CMK (cell line): ENCODE measurements at places on chromosomes 5 and 9.

GRCh38 chr5:66551945-66552344 lies 44.2 kb upstream of the MAST4 start:
- DNase-seq: no peak

GRCh38 chr5:493119-493701 lies 31.0 kb downstream of the SLC9A3 start:
- DNase-seq: no peak

GRCh38 chr9:87122947-87123685 lies 175.8 kb upstream of the GAS1 start:
- no peak for DNase-seq

- no peak for DNase-seq
Observed at GRCh38 chr9:20290257-20290656, 332.0 kb downstream of the MLLT3 start.

DNA sequence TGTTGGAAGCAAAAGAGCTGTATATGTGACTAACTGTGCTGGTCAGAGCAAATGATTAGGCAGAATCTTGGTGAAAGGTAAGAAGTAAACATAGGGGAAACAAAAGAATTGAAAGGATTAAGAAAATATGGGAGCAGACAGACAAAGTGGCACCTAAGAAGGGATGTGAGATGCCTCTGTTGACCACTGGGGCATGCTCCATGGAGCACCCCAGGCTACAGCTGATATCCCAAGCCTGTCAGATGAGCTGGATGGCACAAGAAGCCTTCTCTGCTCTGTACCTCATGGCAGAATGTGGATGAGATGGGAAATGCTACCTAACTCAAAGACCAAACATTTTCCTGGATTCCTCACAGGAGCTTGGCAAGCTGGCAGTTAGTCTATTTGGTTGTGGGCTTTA lies 89.3 kb upstream of the SLIT3 start:
- no peak for DNase-seq

- no peak for DNase-seq
Observed at GRCh38 chr5:152264645-152265254, 140.3 kb downstream of the NMUR2 start.

- no peak for DNase-seq
Observed at GRCh38 chr5:136035837-136036236, 7.0 kb downstream of the TGFBI start.

GRCh38 chr9:130924448-130924788 lies 14.6 kb downstream of the FIBCD1 start:
- DNase-seq: no peak

- DNase-seq: no peak
Observed at GRCh38 chr5:68378204-68378820, 162.8 kb downstream of the PIK3R1 start.

DNA sequence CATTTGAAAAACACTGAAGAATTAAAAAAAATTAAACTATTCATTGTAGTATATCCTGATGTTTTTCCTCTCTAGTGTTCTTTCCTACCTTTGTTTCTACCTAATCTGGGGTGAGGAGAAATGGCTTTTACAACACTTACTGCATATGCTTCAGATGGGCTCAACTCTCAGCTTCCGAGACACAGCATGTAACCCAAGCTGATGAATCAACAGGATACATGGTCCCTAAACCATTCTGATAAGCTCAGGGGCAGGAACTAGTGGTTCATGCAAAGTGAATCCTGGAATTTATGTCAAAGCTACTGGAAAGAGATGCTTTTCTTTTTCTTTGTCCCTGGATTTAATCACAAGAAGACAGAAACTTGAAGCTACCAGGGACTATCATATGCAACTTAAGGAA lies 672.5 kb upstream of the RORB start:
- DNase-seq: no peak

DNA sequence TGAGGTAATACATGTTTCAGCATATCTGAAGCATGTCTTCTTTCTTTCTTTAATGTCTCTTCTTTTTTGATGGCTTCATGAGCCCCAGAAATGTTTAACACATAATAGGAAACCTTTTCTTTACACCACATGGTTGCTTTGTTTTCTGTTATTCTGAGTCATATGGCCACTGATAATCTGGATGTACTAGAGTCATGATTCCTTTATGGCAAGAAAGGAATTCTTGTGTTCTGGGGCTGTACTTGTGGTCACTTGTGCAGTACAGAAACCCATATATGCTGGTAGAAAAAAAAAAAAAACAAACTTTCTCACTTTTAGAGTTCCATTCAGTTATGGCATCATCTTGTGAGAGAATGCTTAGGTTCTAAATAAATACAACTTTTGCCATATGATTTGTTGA lies 1669.3 kb upstream of the CDH9 start:
- no peak for DNase-seq

DNA sequence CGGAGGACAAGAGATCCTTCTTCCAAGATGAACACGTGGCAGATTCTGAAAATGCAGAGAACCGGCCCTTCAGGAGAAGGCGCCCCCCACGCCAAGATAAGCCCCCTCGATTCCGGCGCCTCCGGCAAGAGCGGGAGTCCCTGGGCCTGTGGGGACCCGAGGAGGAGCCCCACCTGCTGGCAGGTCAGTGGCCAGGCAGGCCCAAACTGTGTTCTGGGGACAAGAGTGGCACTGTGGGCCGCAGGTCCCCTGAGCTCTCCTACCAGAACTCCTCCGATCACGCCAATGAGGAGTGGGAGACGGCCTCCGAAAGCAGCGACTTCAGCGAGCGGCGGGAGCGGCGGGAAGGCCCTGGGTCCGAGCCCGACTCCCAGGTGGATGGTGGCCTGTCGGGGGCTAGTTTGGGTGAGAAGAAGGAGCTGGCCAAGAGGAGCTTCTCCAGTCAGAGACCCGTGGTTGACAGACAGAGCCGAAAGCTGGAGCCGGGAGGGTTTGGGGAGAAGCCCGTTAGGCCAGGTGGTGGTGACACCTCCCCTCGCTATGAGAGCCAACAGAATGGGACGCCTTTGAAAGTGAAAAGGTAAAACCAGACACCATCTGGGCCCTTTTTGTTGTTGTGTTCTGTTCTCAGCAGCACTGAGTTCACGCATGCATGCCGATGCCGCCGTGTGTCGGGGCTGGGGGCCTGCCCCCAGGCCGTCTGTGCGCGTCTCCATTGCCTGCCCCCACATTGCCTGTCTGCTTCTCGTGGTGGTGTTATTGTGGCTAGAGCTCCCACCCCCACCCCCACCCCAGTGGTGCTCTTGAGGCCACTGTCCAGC lies 26.6 kb upstream of the POMT1 start:
- no peak for DNase-seq

GRCh38 chr5:157267025-157267424 lies 1.1 kb downstream of the CYFIP2 start:
- no peak for DNase-seq

DNA sequence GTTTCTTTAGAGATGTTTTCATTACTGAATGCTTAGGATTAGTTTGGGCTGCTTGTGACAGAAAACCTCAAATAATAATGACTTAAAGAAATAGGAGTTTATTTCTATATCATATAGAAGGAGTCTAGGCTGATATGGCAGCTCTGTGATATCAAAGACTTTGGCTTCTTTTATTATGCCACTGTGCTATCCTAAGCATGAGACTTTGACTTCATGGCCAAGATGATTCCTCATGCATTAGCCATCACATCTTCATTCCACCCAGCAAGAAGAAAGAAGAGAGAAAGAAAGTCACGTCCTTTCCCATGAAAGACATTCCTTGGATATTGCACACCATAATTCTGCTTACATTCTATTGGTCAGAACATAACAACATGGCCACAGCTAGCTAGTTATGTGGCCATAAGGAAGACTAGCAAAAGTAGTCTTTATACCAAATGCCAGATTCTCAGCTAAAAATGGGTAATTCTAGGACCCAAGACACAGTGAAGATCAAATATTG lies 76.2 kb downstream of the DAPK1 start:
- no peak for DNase-seq

GRCh38 chr9:20402273-20402875 lies 219.9 kb downstream of the MLLT3 start:
- no peak for DNase-seq

DNA sequence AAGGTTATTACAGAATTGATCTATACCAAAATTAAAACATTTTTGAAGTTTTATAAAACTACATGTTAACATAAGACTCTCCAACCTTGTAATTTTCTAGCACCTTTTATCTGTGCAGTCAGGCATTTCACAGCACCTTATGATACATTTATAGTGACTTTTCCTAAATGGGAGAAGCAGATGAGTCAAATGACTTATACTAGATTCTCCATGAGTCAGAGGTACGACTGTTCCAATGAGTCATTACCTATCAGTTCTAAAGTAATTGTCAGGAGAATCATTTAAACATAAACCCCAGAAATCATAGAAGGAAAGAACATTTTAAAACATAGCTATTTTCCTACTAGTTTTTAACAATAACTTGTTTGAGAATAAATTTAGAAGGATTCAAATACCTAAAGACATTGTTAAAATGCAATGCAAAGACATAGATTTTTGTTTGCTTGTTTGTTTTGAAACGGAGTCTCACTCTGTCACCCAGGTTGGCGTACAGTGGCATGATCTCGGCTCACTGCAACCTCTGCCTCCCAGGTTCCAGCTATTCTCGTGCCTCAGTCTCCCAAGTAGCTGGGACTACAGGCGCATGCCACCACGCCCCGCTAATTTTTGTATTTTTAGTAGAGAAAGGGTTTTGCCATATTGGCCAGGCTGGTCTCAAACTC lies 34.7 kb upstream of the DMXL1 start:
- no peak for DNase-seq

DNA sequence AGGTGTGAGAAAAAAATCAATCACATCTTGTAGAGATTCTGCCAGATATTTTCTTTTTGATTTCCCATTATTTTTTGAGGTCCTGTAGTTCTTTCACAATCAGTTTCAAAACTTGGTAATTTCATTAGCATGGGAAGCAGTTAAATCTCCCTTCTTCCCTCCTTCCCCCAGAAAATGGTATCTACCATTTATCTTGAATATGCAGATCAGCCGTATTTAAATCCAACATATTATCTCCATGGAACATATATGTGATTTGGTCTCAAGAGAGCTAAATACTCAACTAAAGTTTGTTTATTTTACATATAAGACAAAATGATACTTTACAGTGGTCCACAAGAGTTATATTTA lies 1034.8 kb downstream of the CDH12 start:
- DNase-seq: no peak

- DNase-seq: no peak
Observed at GRCh38 chr9:88831713-88832407, 159.4 kb upstream of the S1PR3 start.

GRCh38 chr5:97043511-97043910 lies 98.9 kb downstream of the LIX1 start:
- DNase-seq: no peak

DNA sequence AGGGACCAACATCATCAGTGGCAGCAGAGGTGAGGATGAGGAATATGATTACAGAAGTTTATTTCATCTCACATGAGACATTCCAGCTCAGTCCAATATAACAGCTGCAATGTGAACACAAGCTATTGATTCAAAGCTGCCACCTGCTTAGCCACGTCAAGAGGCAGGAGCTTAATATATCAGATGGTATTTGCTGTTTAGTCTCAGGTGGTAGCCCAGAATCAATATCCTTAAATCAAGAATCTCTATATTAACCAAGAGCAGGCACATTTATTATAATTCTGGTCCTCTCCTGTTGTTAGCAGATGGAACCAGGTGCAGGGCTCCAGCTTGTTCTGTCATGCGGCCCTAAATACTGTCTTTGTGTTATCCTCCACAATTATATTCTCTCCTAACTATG lies 431.6 kb downstream of the ICE1 start:
- no peak for DNase-seq
